ENCODE measurements at places on chromosomes 5 and 9.

DNA sequence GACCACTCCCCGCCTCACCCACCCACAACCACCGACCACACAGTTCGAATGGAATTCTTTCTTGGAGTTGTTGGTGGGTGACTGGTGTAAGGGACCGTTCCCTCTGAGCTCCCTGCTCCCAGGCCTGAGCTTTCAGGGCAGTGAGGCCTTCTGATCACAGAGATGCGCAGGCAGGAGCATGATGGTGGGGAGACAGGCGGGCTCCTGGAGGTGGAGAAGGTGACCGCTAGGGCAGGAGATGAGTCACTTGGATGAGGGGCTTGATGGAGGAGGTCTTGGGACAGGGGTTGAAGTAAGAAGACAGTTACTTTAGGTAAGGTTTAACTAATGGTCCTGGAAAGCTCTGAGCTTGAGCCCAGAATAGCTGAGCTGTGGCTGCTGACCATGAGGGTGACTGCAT is 88.5 kb downstream of the HSPA4 start:
- DNase-seq = no peak

DNA sequence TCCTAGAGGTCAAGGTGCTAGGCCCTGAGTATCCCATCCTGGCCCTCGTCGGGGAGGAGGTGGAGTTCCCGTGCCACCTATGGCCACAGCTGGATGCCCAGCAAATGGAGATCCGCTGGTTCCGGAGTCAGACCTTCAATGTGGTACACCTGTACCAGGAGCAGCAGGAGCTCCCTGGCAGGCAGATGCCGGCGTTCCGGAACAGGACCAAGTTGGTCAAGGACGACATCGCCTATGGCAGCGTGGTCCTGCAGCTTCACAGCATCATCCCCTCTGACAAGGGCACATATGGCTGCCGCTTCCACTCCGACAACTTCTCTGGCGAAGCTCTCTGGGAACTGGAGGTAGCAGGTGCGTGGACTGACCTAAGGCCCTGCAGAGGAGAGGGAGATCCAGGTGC is 7.9 kb downstream of the BTNL9 start:
- no peak for DNase-seq

GRCh38 chr9:92094655-92095054 is 20.6 kb downstream of the SPTLC1 start:
- DNase-seq = no peak

GRCh38 chr5:14503681-14504331 is 77.8 kb upstream of the OTULINL start:
- DNase-seq = no peak

GRCh38 chr9:123796094-123796493 is 133.8 kb downstream of the DENND1A start:
- no peak for DNase-seq

GRCh38 chr9:108823829-108824228 is 32.0 kb downstream of the ACTL7B start:
- DNase-seq = no peak

DNA sequence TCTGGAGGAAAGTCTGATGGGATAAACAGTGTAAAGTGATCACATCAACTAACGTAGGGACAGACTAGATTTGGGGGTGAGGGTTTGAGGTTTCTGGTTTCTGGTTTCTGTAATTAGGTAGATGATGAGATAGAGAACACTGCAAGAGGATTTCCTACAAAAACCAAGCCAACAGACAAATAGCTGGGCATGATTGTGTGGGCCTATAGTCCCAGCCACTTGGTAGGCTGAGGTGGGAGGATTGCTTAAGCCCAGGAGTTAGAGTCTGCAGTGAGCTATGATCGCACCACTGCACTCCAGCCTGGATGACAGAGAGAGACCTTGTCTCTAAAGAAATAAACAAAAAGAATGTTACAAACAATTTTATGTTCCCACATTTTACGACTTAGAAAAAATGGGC is 34.4 kb upstream of the RNU6ATAC start:
- no peak for DNase-seq

DNA sequence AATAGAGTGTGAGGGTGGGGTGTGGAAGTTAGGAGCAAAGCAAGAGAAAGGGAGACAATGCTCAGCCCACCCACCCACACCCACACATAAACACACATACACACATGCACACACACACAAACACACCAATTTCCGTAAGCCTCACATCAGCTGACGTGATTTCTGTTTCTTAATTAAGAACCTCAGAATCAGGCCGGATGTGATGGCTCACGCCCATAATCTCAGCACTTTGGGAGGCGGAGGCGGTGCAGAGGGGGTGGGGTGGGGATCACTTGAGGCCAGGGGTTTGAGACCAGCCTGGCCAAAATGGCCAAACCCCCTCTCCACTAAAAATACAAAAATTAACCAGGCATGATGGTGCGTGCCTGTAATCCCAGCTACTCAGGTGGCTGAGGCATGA is 26.4 kb upstream of the PIK3R1 start:
- no peak for DNase-seq

DNA sequence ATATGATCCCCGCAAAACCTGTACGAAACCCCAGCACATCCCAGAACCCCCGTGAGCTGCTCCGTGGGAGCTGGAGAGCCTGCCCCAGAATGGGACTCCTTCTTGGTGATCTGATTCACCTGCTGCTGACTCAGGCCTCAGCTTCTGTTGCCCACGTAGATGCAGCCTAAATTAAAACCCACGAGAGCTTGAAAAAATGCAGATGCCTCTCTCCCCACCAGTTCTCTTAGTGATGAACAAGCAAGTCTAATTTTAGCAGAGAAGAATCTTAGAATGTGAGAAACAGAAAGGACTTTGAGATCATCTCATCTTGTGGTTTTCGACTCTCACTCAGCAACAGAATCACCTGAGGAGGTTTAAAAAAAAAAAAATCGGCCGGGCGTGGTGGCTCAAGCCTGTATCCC is 57.6 kb downstream of the TMOD1 start:
- no peak for DNase-seq

- no peak for DNase-seq
Measured at GRCh38 chr5:154312576-154312975, 122.0 kb downstream of the GALNT10 start.

- DNase-seq = no peak
Measured at GRCh38 chr5:61202213-61202612, 39.9 kb upstream of the SMIM15 start.

GRCh38 chr5:67771221-67771620 is 444.3 kb upstream of the PIK3R1 start:
- DNase-seq = no peak

DNA sequence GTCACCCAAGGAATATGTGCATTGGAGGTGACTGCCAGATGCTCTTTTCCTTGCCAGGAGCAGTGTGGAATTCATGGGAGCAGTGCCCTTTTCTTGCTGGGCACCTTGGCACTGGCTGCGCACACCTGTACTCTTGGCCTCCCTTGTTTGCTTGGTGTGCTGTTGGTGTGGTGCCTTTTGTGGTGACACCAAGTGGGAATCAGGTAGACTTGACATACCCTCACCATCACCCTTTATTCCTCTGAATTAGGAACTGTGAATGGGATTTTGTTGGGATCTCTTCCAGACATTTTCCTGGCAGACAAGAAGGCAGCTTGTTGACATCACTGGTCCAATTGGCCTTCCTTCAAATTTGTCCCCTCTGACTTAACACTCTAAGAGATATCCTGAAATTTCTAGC is 82.3 kb downstream of the RAI14 start:
- no peak for DNase-seq

DNA sequence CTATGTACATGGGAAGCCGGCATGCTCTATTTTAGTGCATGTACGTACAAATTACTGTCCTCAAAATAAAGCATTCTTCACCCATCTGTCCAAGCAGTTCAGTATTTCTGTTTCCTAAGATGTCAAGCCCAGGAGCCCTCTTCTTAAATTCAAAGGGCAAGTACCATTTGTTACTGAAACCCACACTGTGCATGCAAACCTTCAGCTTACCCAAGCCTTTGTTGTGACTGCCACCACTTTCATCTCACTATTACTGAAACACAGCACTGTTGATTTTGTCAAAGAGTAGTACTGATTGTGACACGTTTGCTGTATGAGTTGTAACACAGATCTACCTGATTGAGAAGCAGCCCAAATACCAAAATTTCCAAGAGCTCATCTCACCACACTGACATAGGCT is 390.4 kb upstream of the IZUMO3 start:
- DNase-seq = no peak
